Vagina (tissue), 2 donors: ENCODE measurements at places on chromosomes 16 and 17. TPM values are rescaled to one million over a fixed set of nuclear protein-coding genes. Genes with fewer than 3 reads are reported as not detected.

The ACSM2A gene
- not detected for total RNA-seq

The HSDL1 gene
- total RNA-seq, result 16.9 TPM

The MGAT5B gene
- total RNA-seq, result 0.49 TPM

The ZNF624 gene
- 15.5 TPM for total RNA-seq

The KRTAP2-3 gene
- total RNA-seq, result not detected

The TOB1 gene
- 74.4 TPM for total RNA-seq

The KRTAP9-4 gene
- not detected for total RNA-seq

The ASB16 gene
- not detected for total RNA-seq

- no peak for DNase-seq
Measured at GRCh38 chr17:12341328-12341727, 320.7 kb downstream of the MAP2K4 start.

- DNase-seq, result no peak
Measured at GRCh38 chr17:17822189-17822588, 14.6 kb downstream of the SREBF1 start.

DNA sequence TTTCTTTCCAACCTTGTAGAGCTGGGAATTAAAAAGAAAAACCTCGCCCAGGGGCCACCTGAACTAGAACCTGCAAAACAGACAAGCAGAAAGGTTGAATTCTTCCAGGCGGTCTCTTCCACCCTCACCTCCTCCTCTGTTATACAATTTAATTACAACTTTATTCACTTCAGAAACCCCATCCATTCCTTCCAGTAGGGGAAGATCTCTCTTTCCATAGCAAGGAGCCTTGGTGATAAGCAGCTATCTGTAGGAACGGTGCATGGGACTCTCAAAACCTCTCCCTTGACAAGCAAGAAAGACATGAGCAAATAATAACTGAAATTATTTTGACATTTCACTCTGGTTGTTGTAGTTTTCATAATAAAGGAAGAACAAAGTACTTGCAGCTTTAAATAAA, 176.0 kb downstream of the RBFOX1 start:
- DNase-seq, result no peak

- DNase-seq, result no peak
Measured at GRCh38 chr16:74739275-74739674, 35.3 kb downstream of the FA2H start.

- no peak for DNase-seq
Measured at GRCh38 chr16:77509796-77510195, 75.0 kb upstream of the ADAMTS18 start.

DNA sequence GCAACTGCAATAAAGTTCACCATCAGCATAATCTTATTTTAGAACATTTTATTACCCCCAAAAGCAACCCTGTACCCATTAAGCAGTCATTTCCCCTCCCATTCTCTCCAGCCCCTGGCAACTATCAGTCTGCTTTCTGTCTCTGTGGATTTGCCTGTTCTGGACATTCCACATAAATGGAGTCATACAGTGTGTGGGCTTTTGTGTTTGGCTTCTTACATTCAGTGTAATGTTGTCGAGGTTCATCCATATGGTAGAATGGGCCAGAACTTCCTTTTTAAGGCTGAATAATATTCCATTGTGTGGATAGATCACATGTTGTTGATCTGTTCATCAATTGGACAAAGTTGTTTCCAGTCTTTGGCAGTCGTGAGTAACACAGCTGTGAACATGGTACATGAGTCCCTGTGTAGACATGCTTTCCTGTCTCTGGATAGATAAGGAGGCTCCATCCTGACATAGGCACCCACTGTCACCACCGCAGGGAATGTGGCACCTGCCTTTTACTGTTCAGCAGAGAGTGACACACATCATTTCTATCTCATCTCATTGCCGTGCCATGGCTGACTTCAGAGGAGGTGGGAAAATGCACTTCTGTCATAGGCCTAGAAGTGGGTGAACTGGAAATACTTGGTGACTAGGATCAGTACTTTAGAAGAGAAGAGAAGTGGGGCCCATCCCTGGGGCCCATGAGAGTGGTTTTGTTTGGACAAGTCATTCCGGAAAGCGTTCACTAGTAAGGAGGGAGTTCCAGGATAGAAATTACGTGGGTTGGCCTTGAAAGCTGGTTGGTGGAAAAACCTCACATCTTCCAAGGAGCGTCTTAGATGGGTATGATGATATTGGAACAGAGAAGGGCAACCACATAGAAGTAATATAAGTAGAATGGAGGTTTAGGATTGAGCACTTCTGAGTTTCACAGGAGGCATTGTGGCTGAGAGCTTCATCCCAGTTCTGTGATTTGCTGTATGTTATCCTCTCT, 25.8 kb downstream of the EPN2 start:
- DNase-seq, result no peak

DNA sequence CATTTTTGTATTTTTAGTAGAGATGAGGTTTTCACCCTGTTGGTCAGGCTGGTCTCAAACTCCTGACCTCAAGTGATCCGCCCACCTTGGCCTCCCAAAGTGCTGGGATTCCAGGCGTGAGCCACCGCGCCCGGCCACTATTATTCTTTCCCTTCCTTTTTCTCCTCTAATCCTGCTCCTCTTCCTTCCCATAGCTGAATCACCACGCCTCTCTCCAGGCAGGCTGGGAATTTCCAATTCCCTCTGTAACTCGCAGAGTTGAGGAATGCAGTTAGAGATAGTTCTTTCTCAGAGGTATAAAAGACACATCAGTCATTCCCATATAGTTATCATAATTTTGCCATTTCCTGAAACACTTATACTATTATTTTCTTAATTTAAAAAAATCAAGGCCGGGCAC, 11.2 kb downstream of the METTL16 start:
- DNase-seq, result no peak

- no peak for DNase-seq
Measured at GRCh38 chr16:30078744-30079143, 3.0 kb downstream of the PPP4C start.

- DNase-seq, result no peak
Measured at GRCh38 chr16:48948911-48949310, 332.7 kb downstream of the CBLN1 start.

DNA sequence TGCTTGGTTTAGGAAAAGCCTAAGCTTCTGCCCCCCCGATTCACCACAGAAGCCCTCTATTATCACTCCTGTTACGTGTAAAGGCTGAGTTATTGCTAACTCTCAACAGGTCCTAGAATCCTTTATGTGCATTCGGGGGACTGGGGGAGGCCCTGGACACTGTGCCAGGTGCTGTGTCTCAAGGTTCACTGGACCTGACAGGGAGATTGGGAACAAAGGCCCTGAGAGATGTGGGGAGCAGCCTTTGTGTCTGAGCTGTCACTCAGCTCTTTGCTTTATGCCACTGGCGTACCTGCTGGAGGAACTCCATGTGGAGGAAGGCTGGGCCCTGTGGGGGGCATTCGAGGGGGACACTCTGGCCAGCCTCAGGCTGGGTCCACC, 65.9 kb downstream of the METRNL start:
- peak; percentile 79 for DNase-seq

- no peak for DNase-seq
Measured at GRCh38 chr16:53944025-53944424, 240.1 kb downstream of the FTO start.

DNA sequence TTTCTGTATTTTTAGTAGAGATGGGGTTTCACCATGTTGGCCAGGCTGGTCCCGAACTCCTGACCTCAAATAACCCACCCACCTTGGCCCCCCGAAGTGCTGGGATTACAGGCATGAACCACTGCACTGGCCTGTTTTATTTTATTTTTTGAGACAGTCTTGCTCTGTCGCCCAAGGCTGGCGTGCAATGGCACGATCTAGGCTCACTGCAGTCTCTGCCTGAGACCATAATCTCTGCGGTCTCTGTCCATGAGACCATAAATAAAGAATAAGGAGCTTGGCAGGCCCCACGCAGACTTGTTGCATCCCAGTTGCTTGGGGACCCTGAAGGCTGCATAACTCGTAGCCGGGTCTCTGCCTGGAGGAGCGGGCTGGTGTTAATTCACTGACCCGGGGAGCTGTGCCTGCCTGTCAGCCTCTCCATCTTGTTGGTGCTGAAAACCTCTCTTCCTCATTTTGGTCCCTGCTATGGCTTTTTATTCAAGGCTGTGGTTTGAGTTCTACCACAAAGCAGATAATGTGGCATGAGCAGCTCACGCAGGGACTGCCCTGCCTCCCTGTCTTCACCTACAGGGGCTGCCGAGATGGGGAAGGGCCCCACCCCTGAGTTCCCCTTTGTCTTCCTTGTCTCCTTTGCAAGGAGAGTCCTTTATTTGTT, 82.1 kb downstream of the MSI2 start:
- no peak for DNase-seq

DNA sequence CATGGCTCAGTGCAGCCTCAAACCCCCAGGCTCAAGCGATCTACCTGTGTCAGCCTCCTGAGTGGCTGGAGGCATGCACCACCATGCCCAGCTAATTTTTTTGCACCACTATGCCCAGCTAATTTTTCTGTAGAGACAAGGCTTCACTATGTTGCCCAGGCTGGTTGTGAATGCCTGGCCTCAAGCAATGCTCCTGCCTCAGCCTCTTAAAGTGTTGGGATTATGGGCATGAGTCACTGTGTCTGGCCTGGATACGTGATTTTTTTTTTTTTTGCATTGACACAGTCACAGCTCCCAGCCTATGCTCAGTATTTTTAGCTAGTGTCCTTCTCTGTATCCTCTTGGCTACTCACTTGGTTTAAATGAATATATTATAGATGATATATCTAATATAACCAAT, 377.0 kb upstream of the TNRC6C start:
- DNase-seq, result no peak

DNA sequence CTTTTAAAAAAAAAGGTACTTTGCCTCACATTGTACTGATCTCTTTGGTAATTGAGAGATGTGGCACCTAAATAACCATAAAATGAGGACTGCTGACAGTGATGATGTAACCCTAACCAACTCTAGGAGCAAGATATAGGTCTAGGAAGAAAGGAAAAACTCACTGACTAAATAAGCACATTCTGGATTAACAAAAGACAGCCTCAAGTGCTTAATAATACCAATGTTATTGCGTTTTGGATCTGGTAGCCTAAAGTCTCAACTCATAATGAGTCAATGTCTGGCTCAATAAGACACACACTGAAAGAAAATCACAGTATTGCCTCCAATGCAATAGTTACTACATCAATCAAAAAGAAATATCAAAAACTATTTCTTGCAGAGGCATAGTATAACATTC, 3.0 kb downstream of the ERN1 start:
- DNase-seq, result no peak

GRCh38 chr16:23968176-23968575, 132.4 kb downstream of the PRKCB start:
- DNase-seq, result no peak

- no peak for DNase-seq
Measured at GRCh38 chr17:38746849-38747462, 1.2 kb downstream of the PCGF2 start.

DNA sequence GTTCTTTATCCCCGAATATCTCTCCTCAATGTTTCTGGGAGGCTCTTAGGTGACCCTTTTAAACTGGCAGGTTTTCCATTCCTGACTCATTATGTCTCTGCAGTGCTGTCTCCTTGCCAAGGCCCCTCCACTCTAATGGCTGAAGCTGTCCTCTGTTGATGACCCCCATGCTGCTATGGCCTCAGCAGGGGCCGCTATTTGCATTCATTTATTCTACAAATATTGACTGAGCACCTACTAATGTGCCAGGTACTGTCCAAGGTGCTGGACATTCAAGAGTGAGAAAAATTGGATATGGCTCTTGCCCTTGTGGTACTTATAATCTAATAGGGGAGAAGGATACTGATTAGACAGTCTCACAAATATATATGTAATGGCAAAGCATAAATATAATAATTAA, 55.4 kb downstream of the GP2 start:
- DNase-seq, result no peak

- no peak for DNase-seq
Measured at GRCh38 chr16:11619327-11619851, 32.7 kb upstream of the LITAF start.

- DNase-seq, result no peak
Measured at GRCh38 chr16:14364386-14365199, 265.5 kb downstream of the PARN start.

DNA sequence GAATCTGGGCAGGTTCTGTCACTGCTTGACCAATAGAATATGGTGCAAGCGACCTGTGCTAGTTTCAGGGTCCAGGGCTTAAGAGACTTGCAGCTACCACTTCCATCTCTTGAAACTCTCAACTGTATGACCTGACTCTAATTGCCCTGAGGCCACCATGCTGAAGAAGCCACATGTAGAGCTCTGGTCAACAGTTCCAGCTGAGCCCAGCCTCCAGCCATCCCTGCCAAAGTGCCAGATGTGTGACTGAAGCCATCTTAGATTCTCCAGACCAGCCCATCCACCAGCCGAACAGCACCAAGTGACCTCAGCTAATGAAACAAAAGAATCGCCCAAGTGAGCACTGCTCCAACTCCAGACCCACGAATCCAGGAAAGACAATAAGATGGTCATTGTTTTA, 3.4 kb upstream of the MT2A start:
- DNase-seq, result no peak

DNA sequence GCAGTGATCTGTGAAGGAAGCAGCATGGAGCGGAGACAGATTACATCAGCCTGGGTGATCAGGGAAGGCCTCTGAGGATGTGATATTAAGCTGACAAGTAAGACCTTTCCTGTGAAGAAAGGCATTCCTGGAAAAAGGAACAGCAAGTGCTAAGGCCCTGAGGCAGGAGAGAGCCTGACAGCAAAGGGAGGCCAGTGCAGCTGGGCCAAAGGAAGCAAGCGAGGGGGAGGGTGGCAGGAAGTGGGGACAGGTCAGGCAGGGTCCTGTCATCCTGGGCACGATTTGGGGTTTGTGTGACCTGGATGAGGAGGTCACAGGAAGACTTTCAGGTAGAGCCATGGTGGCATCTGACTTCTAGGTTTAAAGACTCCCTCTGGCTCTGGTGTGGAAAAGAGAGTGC, 12.3 kb downstream of the CPNE2 start:
- DNase-seq, result no peak

GRCh38 chr16:85988306-85988705, 89.3 kb downstream of the IRF8 start:
- DNase-seq, result no peak

DNA sequence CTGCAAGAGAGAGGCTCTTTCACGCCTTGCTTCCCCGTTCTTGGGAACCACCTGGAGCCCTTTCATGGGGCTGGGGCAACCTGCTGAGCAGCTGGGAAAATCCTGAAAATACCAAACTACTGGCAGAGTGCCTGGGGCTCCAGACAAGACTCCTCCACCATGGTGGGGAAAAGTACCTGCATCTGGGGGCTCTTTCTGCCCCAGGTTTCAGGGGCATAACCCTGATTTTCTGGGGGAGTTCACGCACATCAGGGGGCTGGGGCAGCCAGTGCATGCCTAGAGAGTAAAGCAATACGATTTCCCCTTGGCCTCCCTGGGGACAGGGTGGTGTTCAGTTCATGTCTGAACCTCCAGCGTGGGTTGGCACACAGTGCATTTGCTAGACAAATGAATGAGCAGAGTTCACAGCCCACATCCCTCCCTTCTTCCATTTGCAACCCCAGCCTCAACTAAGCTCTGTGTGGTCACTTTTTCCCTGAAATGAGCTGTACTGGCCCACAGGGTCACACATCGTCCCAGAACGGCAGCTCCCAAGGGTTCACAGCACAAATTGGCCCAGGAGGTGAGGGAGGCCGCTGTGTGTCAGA, 5.2 kb upstream of the CDC42EP4 start:
- no peak for DNase-seq

- DNase-seq, result no peak
Measured at GRCh38 chr17:17681744-17682292, 560 bp downstream of the RAI1 start.

- DNase-seq, result no peak
Measured at GRCh38 chr16:85605051-85605911, 7.8 kb upstream of the GSE1 start.

- no peak for DNase-seq
Measured at GRCh38 chr17:81035521-81036196, 708 bp downstream of the BAIAP2 start.
